ENCODE measurements at places on chromosomes 12 and 14.
A peak's percentile ranks its signal among the peaks of the same experiment; 100 is the strongest.

DNA sequence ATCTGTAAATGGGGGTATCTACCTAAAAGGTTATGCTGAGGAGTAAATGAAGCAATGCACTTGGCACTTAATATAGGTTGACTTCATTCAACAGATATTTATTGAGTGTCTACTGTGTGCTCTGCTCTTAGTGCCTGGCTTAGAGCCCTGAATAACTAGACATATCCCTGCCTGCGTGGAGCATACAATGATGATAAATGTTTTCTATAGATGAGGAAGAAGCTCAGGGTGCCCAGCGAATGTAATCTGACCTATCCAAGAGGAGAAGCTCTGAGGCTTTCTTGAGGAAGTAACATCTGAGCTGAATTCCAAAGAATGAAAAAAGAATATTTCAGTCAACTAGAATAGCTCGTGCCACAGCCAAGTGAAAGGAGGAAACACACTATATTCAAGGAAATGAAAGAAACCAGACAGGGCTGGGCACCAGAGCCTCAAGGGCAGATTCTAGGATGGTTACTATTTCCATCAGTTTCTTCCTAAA is 17.9 kb upstream of the HIGD1C start:
- no peak for DNase-seq

GRCh38 chr14:100358396-100358795 is 35.3 kb downstream of the SLC25A47 start:
- no peak for DNase-seq

DNA sequence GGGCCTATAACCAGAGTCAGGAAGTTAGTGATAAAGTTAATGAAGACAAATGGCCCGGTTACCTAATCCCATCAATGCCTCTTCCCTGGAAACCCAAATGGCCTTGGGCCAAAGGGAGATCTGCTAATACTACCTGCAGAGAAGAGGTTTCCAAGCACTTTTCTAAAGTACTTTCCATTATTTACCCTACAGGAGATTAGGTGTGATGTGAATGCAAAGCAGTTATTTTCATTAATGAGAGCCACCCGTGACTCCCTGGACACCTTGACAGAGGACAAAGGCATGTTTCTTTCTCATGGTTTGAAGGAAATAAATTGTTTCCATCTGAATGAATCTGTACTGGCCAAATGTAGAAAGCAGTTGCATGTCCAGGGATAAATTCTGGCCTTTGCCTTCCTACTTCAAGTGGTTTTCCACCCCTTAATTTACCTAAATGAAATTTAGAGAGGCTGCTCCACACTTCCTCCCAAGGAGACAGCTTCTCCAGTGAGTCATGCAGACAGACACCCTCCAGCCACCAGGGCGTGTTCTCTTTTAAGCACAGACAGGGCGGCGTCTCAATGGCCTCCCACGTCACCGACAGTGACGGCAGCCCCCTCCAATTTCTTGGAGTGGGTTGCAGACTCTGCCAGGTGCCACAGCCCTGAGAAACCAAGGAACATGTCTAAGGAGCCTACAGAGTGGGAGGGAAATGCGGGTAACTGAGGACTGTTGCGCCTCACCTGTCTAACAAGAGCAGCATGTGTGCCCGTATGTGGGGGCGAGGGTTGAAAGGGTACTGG is 43.9 kb upstream of the GNPNAT1 start:
- DNase-seq = peak; percentile 57

DNA sequence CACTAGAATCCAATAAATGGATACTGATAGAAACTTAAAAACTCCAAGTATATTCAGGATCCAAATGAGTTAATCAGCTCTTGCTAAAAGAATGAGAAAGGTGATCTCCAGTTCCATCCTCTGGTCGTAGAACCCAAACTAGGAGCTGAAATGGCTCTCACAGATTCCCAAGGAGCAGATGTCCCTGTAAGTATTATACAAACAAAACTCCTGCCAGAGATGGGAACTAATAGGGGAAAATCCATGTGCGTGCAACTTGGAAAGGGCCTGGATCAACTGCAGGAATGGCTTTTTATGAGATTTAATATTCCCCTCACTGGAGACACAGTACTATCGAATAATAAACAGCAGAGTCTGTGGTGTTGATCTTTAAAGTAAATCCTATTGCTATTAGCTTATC is 309.2 kb upstream of the TBX3 start:
- no peak for DNase-seq

DNA sequence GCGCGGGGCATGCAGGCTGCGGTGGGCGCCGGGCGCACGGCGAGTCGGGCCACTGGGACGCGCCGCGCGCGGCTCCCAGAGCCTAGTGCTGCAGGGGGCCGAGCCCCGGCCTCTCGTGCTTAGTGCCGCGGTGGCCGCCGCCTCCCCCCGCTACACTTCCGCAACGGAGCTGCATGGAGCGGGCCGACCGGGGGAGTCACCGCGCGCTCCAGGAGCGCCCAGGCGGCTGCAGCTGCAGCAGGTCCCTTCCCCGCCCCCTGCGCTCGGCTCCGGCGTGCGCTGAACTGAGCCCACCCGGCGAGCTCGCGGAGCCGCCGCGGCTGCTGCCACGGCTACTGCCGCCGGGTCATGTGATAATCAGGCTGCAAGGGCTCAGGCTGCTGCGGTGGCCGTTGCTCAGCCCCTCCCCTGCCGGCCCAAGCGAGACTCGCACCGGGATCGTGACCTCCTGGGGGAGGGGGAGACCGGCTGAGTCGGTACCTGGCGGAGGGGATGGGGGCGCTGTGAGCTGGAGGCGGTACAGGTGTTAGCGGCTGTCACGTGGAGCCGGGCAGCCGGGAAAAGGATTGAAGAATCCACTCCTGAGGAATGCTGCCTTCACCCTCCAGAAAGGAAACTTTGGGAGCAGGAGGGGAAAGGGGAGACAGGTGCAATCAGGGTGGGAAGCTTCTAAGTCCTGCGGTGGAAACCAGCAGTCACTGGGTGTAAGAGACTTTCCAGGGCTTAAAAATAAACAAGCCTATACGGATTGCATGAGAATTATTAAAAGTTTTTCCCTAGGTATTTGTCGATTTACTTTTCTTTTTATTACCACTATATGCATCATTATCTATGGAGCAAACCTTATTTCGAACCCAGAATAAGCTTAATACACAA is at the start of gene PPM1H:
Gene PPM1H (minus strand): TSS at position 352 of the 876 bp plus-strand sequence. CDS start 414 bp downstream, outside the sequence.
- peak; percentile 34 for DNase-seq

DNA sequence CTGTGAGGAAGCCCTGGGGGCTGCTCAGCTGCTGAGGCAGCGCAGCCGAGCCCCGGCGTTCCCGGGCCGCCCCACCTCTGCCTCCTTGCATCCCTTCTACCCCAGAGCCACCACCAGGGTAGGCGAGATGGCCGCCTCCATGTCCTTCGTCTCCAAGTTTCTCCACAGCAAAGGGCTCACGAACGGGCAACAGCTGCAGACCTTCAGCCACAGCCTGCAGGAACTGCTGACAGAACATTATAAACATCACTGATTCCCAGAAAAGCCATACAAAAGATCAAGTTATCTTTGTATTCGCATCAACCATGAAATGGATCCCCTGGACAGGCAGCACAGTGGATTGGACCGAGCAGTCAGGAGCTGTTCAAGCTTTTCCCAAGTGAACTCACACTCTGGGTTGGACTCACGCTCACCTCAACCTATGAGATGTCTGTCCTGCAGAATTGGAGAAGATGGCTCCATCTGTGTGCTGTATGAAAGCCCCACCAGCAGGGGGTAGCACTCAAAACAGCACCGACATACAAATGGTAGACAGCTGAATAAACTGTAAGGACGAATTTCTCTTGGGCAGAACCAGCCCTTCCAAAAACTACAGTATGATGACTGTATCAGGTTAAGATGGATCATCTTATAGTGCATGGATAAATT is 19.4 kb upstream of the A2M start:
- no peak for DNase-seq

- no peak for DNase-seq
Measured at GRCh38 chr12:130981074-130981742, 27.5 kb downstream of the ADGRD1 start.

DNA sequence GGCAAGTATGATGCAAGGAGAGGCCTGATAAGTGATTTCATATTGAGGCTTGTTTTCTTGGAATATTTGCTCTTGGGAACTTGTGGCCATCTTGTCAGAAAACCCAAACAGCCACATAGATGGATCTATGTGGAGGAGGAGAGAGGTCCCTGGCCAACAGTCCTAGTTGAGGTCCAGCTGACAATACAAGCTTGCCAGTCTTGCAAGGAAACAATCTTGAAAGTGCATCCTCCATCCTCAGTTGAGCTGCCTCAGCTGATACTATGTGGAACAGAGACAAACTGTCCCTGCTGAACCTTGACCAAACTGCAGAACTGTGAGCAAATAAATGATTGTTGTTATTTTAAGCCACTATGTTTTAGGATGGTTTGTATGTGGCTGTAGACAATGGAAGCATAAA is 146.4 kb downstream of the TMX1 start:
- no peak for DNase-seq
